ENCODE measurements at places on chromosomes 3 and 15. TPM values are rescaled to one million over a fixed set of nuclear protein-coding genes. Genes with fewer than 3 reads are reported as not detected.

- no peak for DNase-seq
Measured at GRCh38 chr3:56075089-56075488, 393.2 kb downstream of the ERC2 start.

- DNase-seq: no peak
Measured at GRCh38 chr3:170372190-170372879, 14.8 kb downstream of the SKIL start.

DNA sequence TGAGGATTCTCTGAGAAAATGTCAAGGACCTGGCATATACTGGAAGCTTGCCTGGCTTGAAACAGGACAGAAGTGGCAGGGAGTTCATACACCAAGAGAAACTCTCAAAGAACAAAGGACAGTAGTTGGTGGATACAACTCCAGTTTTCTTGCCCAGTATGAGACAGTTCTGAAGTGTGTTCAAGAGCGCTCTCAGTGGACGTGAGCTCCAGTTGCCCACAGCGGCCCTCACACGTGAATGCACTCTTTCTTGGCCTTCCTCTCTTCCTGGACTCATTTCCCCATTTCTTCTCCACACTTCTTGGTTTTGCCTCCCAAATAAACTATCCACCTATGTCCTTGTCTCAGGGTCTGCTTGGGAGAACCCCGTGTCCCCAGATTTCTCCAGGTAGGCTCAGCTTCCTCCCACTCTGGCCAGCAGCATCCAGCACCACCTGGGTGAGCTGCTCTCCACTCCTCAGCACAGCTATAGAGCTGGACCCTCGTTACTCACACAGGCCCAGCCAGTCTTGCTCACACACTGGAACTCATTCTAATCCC lies 54.5 kb downstream of the DCLK3 start:
- DNase-seq: no peak

DNA sequence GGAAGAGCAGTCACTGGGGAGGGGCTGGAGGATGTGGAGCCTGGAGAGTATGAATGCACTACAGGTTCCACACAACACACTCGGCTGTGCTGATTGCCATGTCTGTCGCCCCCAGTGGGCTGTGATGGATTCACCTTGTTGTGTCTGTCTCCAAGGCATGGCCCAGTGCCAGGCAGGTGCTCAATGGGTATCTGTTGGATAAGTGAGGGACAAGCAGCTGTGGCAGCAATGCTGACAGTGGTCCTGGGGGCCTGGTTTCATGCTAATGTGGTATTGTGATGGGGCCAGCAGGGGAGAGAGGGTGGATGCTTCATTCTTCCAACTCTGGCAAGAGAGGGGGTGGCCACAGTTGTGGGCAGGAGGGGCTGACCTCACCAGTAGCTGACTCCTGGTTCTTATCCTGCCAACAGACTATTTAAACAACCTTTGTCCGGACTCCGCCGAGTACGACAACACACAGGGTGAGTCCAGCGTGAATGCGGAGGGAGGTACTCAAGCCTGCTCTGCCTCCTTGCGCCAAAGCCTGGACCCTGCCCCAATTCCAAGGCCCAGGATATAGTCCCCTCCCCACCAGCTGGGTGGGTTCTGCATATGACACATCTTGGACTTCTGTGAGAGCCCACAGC lies 47.3 kb upstream of the NR2C2 start:
- no peak for DNase-seq

- no peak for DNase-seq
Measured at GRCh38 chr3:88033808-88034207, 25.0 kb downstream of the CGGBP1 start.

DNA sequence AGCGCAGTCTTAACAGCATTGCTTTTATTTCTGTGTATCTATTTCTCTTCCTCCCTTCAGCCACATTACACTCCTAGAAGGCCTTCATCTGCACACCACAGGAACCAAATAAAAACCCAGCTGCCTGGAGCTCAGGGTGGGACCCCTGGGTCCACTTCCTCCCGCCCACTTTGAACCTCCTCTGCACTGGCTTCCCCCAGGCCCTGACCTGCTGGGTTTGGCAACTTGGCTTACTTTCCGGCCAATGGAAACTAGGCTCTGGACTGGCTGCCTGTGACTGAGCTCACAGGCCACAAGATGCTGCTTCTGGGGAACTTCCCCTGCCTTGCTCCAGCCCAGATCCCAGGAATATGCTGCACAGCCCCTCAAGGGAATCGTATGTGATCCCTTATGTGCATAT lies 89.8 kb downstream of the SEMA5B start:
- no peak for DNase-seq

- DNase-seq: peak; percentile 86
Measured at GRCh38 chr3:39150803-39151631, 2.4 kb downstream of the CSRNP1 start.

DNA sequence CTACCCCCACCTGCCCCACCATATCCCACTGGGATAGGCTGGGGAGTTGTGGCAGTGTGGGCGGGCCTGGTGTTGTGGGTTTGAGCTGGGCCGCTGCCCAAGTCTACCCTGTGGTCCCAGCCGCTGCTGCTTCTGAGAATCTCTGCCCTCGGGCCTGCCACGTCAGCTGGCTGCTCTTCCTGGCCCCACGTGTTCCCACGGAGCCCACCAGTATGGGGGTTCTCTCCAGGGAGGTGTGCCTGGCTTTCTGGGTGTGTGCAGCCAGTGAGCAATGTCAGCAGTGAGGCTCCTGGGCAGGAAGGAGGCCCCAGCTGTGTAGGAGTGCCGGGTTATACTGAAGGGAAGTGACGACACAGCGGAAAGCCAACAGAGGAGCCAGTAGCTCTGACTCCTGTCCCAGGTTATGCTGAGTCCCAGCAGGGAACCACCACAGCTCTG lies 10.5 kb downstream of the GNAI2 start:
- peak; percentile 98 for DNase-seq

GRCh38 chr15:58532126-58532525 lies 100.3 kb downstream of the LIPC start:
- no peak for DNase-seq

DNA sequence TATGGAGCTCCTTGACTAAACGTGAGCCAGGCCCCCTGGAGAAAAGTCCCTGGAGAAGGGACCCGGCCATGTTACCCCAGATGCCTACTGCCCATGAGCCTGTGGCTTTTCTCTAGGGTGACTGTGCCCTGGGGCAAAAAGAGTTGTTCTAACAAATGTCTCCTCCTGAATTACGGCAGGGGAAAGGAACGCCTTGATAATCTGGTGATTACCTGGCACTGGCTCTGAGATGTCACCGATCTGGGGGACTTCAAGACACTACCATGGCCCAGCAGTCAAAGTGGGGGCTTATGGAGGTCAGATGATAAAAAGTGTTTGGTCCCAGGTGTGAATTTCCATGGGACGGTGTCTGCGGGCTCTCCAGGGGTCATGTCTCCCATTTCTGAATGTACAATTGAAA lies 140.7 kb downstream of the KLF13 start:
- no peak for DNase-seq

DNA sequence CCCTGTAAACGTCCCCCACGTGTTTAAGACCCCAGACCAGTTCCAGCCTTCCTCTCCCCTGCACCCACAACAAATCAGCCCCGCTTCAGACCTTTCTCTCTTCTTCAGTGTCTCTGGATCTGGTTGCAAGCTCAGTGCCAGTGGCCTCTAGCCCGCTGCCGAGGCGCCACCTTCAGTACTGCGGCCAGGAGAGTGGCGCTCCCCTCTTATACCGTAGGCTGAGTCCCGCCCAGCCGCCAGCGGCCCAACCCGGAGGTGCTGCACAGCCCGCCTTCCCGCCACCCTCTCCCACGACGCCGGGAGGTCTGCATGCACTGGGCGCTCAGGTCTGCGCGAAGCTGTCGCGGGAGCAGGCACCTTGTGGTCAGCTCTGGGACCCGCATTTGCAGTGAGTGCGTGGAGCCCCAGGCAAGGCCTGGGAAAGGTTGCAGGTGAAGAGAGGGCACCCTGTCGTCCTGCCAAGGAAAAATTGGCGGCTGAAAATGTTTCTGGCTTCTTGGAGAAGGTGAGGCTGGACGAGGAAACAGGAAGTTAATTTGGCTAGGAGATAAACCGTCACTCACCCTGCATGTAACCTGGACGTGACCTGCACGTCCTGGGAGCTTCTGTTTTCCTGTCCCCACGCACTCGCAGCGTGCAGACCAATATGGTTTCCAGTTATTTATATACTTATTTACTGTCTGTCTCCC lies at the start of gene C2CD4B:
Gene C2CD4B, minus strand, starts transcription at position 182 of the 689 bp plus-strand sequence. CDS start 301 bp downstream, outside the sequence.
- DNase-seq: no peak

DNA sequence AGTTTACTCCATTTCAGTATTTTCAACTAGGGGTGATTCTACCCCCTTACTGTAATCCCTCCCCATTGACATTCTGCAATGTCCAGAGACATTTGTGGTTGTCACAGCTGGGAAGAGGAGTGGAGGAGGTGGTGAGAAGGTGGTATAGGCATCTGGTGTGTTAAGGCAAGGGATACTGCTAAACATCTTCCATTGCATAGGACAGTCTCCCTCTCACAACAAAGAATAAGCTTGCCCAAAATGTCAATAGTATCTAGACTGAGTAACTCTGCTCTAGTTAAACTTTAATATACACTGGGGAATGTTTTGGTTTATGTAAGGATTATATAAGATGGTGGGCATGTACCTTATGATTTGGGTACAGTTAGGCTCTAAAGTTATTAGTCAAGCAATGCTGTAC lies 737.6 kb downstream of the ROBO1 start:
- no peak for DNase-seq

- no peak for DNase-seq
Measured at GRCh38 chr3:157650172-157650571, 147.0 kb upstream of the VEPH1 start.

GRCh38 chr3:18389108-18389733 lies 35.9 kb downstream of the SATB1 start:
- DNase-seq: no peak

DNA sequence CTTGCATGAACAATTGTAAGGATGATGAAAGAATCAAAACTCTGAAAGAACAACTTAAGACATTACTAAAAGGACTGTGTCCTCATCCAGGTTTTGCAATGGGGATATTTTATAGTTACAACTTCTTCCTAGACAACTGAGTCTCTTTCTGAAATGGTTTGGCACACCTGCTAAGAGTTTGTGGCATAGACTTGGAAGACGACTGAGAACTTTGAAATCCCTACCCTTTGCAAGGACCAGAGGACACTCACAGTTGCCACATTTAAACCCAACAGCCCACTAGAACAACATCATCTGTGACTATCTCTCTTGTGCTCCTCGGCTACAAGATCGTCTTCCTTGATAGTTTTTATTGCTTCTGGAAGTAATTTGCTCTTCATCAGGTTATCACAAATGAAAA lies 342.4 kb downstream of the RORA start:
- DNase-seq: no peak

GRCh38 chr3:5568451-5568850 lies 380.9 kb downstream of the EDEM1 start:
- no peak for DNase-seq

DNA sequence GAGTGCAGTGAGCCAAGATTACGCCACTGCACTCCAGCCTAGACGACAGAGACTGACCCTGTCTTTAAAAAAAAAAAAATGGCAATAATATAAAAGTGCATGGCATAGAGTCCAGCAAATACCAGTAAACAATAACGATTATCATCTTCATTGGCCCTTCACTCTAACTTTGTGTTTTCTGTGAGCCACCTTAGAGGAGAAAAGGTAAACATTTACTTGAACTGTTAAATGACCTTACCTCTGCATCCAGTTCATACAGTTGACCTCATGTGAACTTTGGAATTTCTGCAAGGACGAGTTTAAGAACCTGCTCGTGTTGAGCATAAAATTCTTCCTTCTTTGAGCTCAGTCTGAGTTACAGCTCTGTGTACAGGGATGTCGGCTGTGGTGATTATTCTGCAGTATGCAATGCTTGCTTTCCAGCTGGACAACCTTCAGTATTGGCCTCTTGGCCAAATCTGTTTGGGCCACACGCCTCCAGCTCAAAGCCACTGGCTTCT lies 56.6 kb downstream of the RLBP1 start:
- DNase-seq: no peak

- no peak for DNase-seq
Measured at GRCh38 chr15:97482521-97482920, 478.0 kb upstream of the ARRDC4 start.

DNA sequence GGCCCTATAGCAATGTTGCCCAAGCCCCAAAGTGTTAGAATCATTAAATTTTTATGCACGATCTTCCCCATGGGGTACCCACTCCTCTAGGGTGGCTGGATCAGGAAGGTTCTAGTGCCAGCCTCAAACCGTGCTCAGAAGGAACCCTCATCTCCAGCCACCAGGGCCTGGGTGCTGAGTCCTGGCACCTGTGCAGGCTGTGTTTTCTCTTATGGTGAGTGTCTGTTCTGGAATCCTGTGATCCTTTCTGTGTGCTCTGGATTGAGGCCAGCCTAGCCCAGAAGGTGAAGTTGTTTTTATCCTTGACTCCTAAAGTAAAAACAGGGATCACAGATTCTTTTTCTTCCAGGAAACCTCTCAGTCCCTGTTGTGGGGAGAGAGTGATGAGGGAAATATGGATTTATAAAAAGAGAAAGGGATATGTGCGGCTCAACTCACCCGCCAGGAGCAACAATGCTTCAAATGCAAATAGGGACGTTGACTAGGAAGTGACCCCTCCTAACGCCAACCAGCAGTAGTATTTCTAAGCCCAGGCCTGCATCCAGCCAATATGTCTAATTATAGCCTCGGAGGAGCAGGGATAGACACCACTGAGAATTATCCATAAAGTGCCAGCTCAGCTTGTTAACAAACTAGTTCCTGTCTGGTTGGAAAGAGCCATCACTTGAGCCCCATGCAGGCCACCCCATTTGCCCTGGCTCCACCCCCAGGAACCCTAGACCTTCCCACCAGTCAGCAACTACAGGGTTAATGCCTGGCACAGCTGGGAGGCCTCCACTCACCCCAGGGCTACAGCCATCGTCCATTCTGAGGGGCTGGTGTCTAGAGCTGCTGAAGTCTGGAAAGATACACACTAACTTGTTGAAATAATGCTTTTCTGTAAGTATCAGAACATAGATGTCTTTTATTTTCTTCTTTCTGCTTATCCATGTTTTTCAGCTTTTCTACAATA lies 513.5 kb upstream of the PROK2 start:
- DNase-seq: no peak

DNA sequence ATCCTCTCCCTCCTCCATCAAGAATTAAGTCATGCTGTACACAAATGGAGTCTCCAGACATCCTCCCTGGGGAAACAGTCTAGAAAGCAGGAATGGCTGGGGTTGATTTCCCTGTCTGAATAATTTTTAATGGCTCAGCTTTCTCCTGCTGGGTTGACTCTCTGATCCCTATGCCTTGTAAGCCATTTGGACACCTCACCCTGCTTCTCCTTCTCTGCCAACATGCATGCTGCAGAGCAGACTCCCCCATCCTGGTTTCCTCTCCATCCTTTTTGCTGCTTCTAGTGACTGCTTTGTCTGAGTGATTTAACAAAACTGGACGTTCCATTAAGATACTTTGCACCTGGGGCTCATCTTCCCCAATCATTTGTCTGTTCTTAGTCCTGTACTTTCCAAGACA lies 22.2 kb downstream of the SV2B start:
- no peak for DNase-seq

Gene CCDC13
- total RNA-seq: not detected

Gene ZNF774
- total RNA-seq: 0.23 TPM

Gene NUTM1
- not detected for total RNA-seq

Gene GUCA1C
- total RNA-seq: not detected

Gene CFAP20DC
- total RNA-seq: 8.8 TPM

Gene MOBP
- not detected for total RNA-seq

Gene IDH2
- total RNA-seq: 43.2 TPM

Gene RFTN1
- 5.4 TPM for total RNA-seq

Gene TRPM7
- total RNA-seq: 26.4 TPM

Gene CCR4
- total RNA-seq: not detected

Gene ERICH6
- 0.06 TPM for total RNA-seq

Gene WDR72
- 11.5 TPM for total RNA-seq

Gene TMEM212
- total RNA-seq: not detected

Gene SLC38A3
- not detected for total RNA-seq

Gene P2RY12
- total RNA-seq: not detected

Gene SHF
- total RNA-seq: 2.7 TPM
